ENCODE measurements at places on chromosomes 16 and 17.

DNA sequence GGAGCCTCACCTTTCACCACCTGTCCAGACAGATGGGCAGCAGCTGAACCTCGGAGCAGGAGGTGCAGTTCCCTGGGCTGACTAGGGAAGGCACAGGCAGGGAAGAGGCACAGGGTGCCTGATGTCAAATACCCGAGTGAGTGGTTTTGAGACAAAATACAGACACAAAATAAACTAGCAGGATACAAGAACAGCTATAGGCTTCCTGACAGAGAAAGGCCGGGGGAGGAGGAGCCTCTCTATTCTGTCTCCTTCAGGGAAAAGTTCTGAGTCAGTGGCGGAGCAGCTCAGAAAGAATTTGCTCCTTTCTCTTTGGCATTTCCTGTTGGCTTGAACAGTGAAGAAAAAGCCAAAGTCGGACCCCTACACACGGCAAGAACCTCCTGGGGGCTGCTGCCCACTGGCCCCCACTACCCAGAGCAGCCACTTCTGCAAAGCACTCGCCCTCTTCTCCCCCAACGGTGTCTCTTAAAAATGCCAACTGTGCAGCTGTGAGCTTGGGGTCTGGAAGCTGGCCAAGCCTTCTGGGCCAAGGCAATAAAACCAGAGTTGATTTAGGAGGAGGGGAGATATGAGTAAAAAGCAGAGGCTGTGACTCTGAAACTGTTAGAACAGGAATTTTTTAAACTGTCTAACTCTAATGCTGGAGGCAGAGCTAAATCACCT, 14.4 kb upstream of the FAAP100 start:
- H3K4me3 ChIP-seq, result peak overlapping the region; percentile 20
- H3K36me3 ChIP-seq, result peaks cover 34% of the 10 kb centered on the region
- peaks cover 32% of the 10 kb centered on the region for H3K4me1 ChIP-seq
- peak; percentile 98 for DNase-seq
- peak overlapping the region; percentile 55 for H3K27ac ChIP-seq

DNA sequence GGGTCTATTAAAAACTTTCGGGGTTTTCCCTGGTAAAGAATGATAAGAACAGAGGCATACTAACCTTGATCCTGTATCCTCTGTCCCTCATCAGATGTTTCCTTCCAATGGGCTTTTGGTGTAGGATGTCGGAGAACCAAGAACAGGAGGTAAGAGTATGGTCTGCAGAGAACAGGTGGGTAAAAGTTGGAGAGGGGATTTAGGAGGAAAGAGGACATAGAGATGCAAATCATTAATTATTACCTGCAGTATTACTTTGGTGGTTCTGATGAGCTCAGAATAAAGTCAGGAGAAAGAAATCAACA, 4.3 kb downstream of the SNX11 start:
- no peak for DNase-seq
- no peak overlapping the region for H3K27ac ChIP-seq
- H3K4me1 ChIP-seq, result peaks cover 6% of the 10 kb centered on the region
- H3K27me3 ChIP-seq, result no peaks in the 10 kb centered on the region
- H3K4me3 ChIP-seq, result no peak overlapping the region

DNA sequence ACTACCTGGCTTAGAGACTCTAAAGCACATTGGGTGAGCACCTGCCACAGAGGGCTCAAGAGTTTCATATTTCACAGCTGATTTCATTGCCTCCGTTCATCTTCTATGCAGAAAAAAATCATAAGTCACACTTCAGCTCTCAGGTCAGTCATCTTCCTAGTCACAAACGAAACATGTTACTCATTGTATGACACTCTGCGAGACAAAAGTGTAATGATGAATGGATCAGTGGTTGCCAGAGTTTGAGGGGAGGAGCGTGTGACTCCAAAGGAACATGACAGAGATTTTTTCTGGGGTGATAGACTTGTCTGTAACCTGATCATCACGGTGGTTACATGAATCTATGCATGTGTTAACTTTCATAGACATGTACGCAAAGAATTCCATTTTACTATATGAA, 195.2 kb upstream of the CNTNAP4 start:
- no peak for DNase-seq
- H3K4me1 ChIP-seq, result no peaks in the 10 kb centered on the region
- no peak overlapping the region for H3K4me3 ChIP-seq
- H3K27ac ChIP-seq, result no peak overlapping the region

- no peak overlapping the region for H3K27ac ChIP-seq
- H3K4me1 ChIP-seq, result no peaks in the 10 kb centered on the region
- no peaks in the 10 kb centered on the region for H3K27me3 ChIP-seq
- DNase-seq, result no peak
- H3K4me3 ChIP-seq, result no peak overlapping the region
- no peaks in the 10 kb centered on the region for H3K36me3 ChIP-seq
These were observed 42.8 kb upstream of the RAI1 start for GRCh38 chr17:17638467-17638866.

DNA sequence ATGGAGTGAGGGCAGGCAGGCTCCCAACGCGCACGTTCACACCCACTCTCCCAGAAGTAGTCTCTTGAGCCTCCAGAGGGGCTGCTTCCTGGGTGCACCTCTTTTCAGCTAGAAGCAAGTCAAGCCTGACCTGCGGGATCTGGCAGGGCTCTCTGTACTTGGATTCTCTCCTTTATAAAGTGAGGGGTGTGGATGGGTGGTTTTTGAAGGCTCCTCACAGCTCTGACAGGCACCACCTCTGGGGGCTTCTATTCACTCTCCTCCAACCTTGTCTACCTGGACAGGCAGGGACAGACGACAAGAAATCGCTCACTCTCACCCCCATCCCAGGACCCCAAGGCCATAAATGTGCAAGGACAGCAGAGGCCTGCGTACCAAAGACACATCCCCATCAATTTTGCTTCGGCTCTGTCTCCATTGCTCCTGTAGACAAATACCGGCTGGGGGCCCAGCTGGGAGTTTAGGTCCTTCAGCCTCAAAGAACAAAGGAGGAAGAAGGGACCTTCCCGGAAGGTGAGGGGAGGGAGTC, 814 bp upstream of the DYNLL2 start:
- DNase-seq, result no peak
- H3K27me3 ChIP-seq, result peaks cover 4% of the 10 kb centered on the region
- peaks cover 9% of the 10 kb centered on the region for H3K4me1 ChIP-seq
- no peak overlapping the region for H3K4me3 ChIP-seq
- H3K36me3 ChIP-seq, result peaks cover 7% of the 10 kb centered on the region
- peak overlapping the region; percentile 52 for H3K27ac ChIP-seq

DNA sequence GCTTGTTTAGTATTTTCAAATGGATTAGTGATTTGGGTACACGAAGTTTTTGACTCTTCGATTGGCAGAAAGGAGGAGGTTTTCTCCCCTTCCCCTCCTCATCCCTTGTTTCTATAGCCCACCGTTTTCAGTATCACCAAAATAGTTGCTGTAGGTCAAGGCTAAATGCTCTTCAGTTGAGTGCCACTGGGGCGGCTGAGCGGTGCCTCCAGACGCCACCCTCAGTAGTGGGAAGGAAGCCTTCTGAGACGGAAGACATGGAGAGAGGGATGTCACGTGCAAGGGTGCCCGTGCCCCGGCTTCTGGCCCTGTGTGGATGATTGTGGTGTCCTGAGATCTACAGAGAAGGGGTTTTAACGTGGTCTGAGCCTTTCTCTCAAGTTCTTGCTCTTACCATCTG, 39.7 kb upstream of the CRISPLD2 start:
- peaks cover 2% of the 10 kb centered on the region for H3K4me1 ChIP-seq
- no peak overlapping the region for H3K4me3 ChIP-seq
- H3K36me3 ChIP-seq, result peaks cover 15% of the 10 kb centered on the region
- no peak for DNase-seq
- no peak overlapping the region for H3K27ac ChIP-seq

GRCh38 chr17:64005734-64006167, 7.6 kb downstream of the PRR29 start:
- H3K27ac ChIP-seq, result no peak overlapping the region
- no peaks in the 10 kb centered on the region for H3K27me3 ChIP-seq
- no peak for DNase-seq

GRCh38 chr17:62866471-62866870, 58.4 kb upstream of the MARCHF10 start:
- H3K27me3 ChIP-seq, result peaks cover 17% of the 10 kb centered on the region
- DNase-seq, result no peak
- H3K36me3 ChIP-seq, result no peaks in the 10 kb centered on the region
- H3K27ac ChIP-seq, result no peak overlapping the region

- no peaks in the 10 kb centered on the region for H3K4me1 ChIP-seq
- H3K36me3 ChIP-seq, result no peaks in the 10 kb centered on the region
- H3K27ac ChIP-seq, result no peak overlapping the region
- no peak for DNase-seq
- no peak overlapping the region for H3K4me3 ChIP-seq
These were observed 29.1 kb downstream of the TMEM100 start for GRCh38 chr17:55693254-55694216.
